ENCODE measurements at places on chromosomes 12 and 14. TPM values are rescaled to one million over a fixed set of nuclear protein-coding genes. Genes with fewer than 3 reads are reported as not detected.
A peak's percentile ranks its signal among the peaks of the same experiment; 100 is the strongest.

DNA sequence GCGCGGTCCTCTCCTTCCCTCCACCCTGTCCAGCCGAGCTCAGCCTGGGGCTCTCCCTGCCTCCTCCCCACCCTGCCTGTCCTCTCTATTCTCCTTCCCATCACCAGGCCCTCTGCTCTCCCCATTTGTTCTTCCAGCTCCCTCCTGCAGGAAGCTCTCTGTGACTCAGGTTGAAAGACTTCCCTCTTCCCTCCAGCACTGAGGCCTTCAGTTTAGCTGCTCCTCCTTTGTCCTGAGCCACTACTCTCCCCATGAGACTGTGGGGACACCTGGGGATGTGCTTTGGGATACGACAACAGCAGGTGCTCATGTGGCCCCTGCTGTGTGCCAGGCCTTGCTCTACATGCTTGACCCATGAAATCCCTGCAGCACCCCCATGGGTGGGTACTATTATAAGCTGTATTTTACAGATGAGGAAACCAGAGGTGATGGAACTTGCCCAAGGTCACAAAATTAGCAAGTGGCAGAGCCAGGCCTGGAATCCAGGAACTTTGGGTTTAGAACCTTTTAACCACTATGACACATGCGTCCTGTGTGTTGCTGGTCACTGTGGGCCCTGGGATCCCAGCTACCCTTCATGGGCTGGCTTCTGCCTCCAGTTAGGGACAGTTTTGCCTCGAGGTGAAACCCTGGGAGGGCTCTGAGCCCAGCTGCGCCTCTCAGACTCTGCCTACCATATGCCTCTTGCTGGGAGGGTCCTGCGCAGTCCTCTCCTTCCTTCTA lies 5.5 kb downstream of the KRT80 start:
- DNase-seq = peak; percentile 87

- DNase-seq = no peak
These were observed 115.5 kb downstream of the EML1 start for GRCh38 chr14:99908653-99909250.

DNA sequence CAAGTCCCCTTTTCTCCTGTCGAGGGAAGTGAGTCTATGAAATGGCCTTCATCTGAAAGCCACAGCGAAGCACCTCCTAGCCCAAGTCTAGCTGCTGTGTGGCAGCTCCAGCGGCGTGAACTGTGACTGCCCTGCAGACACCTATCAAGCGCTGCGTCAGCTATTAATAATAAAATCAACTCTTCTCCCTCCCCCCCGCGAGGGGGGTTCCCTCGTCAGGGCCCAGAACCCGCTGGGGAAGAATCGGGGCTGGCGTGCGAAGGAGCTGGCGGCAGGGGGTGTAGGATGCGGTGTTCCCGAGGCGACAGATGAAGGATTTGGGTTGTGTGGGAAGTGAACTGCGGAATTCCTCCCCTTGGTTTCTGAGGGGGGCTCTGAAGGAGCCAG lies 662 bp upstream of the ATP2A2 start:
- DNase-seq = peak; percentile 33

DNA sequence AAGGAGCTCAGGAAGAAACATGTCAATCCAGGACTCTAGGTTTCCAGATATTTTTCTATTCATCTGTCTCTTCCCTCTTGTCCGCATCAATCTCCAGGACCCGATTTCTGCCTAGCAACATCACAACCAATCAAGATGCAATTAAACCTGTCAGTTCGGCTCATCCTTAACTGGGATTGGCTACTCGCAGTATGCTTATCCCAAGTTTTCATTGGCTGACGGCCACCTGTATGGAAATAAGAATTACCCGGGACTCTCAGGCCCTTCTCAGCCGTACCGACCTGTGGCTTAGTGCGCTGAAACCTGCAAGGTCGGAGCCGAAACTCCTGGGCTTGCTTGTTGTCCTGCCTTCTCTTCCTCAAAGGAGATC lies 20.4 kb upstream of the ATP5MC2 start:
- DNase-seq = peak; percentile 85

DNA sequence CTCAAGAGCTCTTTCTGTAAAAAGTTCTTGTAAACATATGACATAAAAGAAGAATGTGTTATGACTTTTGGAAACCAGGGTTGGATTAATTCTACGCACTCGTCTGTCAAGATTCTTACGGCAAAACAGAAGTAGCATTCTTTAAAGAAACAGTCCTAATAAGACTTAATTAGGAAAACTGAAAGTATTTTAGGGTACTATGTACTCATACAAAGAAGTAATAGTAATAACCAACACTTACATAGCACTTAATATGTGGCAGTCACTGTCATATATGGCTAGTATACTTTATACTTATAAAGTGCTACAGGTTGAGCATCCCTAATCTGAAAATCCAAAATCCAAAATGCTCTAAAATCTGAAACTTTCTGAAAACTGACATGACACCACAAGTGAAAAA lies 72.9 kb upstream of the ST8SIA1 start:
- no peak for DNase-seq

- no peak for DNase-seq
These were observed 21.8 kb downstream of the TSHR start for GRCh38 chr14:80977221-80977620.

DNA sequence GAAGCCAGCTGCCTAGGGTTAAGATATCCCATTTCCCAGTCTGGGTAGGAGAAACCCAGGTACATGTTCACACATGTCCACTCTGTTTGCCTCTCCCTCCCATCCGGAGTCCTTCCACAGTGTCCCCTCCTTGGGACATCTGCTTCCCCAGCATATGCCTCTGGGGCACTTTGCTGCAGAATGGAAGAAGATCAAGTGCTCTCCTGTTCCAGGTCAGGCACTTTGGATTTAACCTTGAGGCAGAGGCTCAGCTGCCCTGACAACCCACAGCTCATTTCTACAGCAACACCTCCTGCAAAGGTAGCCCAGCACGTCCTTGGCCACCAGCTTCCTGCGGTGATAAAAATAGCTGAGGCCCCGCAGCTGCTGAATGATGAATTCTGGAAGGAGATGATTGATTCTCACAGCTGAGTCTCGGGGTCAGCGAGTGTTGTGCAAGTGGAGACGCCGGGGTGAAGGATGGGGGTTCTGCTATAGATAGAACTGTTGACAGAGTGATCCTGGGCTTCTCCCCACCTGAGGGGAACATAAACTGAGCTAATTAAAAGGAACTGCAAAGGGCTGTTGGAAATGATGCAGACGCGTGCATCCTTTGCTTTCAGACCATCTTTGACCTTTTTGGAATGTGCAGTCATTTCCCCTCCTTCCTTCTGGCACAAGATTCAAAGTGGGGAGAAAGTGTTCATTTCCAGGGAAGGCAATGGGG lies 145.0 kb downstream of the SLC38A6 start:
- DNase-seq = no peak

DNA sequence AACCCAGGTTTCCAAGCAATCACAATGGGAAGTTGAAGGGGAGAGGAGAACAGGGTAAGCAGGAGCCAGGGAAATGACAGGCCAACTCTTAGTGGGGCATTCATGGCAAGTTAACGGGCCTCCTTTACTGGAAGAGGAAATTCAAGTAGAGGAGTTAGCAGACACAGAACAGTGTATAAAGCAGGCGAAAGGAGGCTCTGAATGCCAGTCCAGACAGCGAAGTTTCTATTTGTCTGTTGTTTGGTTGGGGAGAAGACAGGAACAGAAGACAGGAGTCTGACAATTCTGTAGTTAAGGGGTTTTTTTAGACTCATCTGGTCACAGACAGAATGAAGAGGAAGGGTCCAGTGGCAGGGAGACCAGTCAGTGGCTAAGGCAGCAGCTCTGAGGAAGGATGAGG lies at the start of gene ACSM4:
Gene ACSM4 (plus strand): TSS at position 301 of the 400 bp plus-strand sequence. CDS start 260 bp downstream, outside the sequence.
- DNase-seq = no peak

GRCh38 chr12:115008929-115009328 lies 325.0 kb upstream of the TBX3 start:
- DNase-seq = no peak

- DNase-seq = peak; percentile 70
These were observed 17.7 kb downstream of the SLC4A8 start for GRCh38 chr12:51442324-51442723.

GRCh38 chr12:49987625-49988303 lies 15.0 kb downstream of the AQP6 start:
- no peak for DNase-seq

Gene TEP1
- 12.4 TPM for total RNA-seq

Gene PLA2G1B
- total RNA-seq = not detected

Gene OTX2
- not detected for total RNA-seq

Gene ARF6
- 65.8 TPM for total RNA-seq

Gene FSCB
- not detected for total RNA-seq

Gene BCL2L2
- total RNA-seq = 16.9 TPM

Gene NRIP2
- total RNA-seq = 0.18 TPM
